ENCODE measurements at places on chromosomes 3 and 15.

- no peak for DNase-seq
Measured at GRCh38 chr3:29488922-29489321, 208.1 kb downstream of the RBMS3 start.

DNA sequence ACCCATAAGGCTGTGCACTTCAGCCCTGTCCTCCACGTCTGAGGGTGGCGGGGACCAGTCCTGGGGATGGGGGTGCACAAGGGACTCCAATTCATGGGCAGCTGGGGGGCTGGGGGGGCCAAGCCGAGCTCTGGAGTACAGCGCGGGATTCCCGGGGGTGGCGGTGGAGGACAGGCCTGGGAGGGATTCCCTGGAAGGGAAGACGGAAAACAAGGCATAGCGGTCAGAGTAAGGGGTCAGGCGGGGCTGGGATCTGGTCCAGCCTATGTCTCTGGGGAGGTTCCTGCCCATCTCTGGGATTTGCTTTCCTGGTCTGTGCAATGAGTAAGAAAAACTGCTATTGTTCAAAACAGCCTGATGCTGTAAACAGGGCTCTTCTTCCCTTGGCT lies 8.1 kb upstream of the IGDCC3 start:
- DNase-seq = no peak

GRCh38 chr3:136396916-136397315 lies 146.8 kb downstream of the PCCB start:
- no peak for DNase-seq

DNA sequence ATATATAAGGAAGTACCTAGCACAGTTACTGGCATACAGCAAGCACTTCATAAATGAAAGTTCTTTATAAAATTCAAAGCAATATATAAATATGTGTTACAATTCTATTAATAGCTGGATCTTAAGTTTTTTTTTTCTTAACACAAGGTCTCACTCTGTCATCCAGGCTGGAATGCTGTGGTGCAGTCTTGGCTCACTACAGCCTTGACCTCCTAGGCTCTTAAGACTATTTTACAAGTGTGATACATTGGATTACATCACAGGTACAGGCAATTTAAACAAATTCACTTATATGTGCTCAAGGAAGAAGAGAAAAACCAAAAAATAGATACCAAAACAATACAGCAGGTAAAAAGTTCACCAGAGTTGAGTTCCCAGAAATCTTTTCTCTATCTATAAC lies 60.6 kb downstream of the ZNF280D start:
- DNase-seq = no peak

GRCh38 chr3:168362661-168363247 lies 267.0 kb upstream of the GOLIM4 start:
- no peak for DNase-seq

GRCh38 chr15:62727501-62727900 lies 315.0 kb upstream of the TPM1 start:
- DNase-seq = no peak

DNA sequence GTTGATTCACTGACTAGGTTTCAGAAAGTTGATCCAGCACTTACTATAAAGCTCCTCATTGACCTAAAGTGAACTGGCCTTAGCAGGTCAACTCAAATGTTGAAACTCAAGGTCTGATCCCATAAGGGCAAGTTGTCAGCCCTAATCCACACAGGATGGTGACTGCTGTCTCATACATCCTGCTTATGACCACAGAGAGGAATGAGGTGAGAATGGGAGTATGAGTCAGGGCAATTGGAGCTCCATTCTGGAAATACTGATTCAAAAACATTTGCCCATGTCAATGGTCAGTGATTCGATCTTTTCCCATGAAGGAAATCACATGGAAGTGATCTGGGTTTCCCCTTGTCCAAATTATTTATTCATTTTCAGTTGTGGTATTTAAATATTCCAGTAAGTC lies 78.7 kb downstream of the ZNF385D start:
- no peak for DNase-seq

DNA sequence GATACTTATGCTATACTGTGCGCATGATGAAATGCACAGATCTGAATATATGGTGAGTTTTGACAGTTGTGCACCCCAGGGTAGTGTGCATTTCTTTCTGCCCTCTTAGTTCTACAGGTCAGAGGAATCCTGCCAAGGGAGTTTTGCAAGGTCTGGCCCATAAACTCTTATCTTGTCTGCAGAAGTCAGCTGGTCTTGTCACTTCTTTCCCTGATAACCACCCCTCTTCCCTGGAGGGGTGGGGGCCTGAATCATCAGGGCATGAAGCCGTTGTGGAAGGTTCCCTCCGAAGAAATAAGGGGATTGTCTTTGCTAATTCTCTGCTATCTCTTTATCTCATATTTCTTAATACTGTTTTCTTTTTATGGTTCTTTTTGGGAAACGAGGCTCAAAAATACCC lies 30.4 kb downstream of the TRIM71 start:
- DNase-seq = no peak

GRCh38 chr15:68578175-68578979 lies 416 bp upstream of the CORO2B start:
- DNase-seq = no peak

GRCh38 chr3:109774108-109774507 lies 436.8 kb upstream of the DPPA4 start:
- DNase-seq = no peak

Data from effector CD4-positive, alpha-beta T cell (primary cell).